ENCODE measurements at places on chromosomes 6 and 20.

DNA sequence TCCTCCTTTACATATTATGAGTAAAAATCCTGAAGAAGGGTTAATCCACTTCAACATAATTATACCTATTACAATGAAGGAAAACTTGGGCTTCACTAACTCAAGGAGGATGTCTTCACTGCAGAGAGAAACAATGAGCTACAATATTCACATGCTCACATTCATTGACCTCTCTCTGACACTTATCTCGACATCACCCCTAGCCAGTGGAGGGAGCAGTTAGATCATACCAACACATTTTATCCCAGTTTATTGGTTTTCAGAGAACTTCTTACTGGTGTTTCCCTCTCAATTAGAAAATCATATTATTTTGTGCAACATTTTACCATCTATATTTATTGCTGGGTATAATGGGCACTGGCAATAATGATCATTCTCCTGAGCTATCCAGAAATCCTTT is 646.5 kb downstream of the TENT5A start:
- DNase-seq = no peak

DNA sequence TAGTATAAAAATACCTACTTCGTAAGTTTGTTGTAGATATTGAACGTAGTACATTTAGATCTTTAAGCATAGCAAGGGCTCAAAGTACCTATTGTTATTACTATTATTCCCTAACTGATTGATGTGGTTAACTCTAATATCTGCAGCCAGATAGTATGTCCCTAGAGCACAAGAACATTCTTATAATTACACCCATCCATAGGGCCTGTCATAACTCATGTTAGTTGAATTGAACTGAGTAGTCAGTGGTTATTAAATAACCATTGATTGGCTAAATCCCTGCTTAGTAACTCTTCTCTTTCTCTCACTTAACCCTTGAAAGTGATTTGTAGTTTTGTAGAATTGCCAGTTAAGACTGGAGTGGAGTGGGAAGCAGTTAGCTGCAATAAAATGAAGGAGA is 207.5 kb upstream of the HS3ST5 start:
- DNase-seq = no peak

DNA sequence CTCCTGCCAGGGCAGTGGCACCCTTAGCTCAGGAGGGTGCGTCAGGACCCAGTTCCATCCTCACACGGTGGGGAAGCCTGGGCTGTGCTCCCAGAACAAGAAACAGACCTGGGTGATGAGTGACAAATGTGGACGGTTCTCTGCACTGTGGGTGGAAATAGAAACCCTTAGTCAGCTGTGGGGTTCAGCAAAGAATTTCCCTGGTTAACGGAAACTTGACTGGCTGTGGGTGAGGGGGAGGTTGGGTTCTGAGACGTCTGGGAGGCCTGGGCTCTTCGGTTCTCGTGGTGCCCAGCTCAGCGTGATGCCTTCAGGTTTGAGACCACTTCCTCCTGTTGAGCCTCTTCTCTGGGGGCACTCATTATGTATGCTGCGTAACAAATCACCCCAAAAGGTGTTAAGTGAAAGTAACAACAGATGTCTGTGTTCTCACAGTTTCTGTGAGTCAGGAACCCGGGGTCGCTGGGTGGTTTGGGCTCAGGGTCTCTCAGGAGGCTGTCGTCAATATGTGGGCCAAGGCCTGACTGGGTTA is 53.1 kb upstream of the FAM83D start:
- DNase-seq = peak; percentile 86

DNA sequence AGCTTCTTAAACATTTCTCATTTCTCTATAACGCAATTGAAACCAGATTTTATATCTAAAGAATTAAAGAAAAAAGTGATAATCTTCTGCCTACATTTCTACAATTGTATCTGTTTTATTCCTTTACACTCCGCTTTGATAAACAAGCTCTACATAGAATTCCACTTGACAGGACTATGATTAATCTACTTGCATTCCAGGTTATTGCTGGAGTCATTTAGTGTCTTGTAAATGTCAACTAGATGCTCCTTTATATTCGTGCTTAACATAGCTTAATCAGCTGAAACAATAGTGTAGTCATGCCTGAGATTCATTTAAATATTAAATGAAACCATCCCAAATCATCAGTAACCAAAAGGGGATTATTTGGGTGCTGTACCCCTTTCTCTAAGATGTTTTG is 284.0 kb downstream of the TRDN start:
- no peak for DNase-seq
